COR-L47 (cell line): ENCODE measurements at places on chromosomes 5 and 9.

- no peak for DNase-seq
Measured at GRCh38 chr5:121152411-121152810, 688.3 kb downstream of the PRR16 start.

- no peak for DNase-seq
Measured at GRCh38 chr5:35679357-35679756, 61.7 kb downstream of the SPEF2 start.

DNA sequence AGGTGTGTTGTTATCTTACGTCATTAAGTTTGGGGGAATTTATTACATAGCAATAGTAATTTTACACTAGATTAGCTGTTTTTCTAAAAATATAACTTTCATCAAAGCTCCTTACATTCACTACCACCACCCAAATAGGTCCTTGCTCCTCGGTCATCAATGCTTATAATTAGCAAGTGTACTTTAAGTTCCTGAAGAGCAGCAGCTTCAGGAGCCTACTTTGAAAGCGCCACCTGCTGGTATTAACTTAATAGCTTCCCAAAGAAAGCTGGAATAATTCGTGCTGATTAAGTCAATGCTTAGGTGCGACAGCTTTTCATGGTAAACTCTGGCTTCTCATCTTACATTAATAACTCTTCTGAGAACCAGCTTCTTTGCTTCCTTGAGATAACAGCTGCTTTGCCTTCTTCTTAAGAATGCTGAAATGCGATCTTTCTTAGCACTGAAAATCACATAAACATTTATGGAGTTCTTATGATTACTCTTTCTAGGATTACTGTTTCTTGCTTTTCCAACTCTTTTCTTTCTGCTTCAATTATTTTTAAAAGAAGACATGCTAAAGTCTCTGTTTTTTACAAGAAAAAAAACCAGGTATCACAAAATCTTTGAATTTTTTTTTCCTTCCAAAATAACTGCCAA lies 10.0 kb upstream of the C5 start:
- peak; percentile 69 for DNase-seq

- DNase-seq, result no peak
Measured at GRCh38 chr5:94705427-94705826, 87.0 kb downstream of the SLF1 start.

DNA sequence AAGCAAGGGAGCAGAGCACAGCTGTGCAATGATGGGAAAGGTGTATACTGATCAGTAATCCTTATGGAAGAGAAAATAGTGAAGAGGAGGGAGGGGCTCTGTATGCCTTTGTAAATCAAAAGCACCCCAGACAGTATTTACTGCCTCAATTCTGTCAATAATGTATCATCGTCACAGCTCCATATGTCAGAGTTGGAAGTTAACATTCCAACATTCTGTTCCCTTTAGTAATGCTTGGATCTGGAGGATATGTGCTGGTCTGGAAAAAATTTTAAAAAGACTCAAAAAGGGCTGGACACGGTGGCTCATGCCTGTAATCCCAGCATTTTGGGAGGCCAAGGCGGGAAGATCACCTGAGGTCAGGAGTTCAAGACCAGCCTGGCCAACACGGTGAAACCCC lies 310.4 kb downstream of the ACTL7B start:
- no peak for DNase-seq

- no peak for DNase-seq
Measured at GRCh38 chr9:134693011-134693410, 51.4 kb downstream of the COL5A1 start.

DNA sequence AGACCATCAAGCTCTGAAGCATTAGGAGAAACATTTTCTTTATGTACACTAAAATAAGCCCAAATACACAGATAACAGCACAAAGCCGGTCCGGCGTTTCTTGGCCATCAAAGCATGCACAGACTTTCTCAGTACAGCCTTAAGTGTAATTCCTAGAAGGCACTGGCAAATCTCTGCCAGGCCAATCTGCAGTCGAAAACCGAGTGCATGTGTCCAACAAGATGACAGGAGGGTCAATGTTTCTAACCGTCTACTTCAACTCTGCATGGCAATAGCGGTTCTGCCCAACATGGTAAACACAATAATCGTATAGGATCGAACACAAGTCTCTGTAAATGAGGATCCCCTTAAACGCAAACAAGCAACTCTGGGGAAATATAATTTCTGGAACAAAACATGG lies 1.1 kb downstream of the ARL15 start:
- no peak for DNase-seq

DNA sequence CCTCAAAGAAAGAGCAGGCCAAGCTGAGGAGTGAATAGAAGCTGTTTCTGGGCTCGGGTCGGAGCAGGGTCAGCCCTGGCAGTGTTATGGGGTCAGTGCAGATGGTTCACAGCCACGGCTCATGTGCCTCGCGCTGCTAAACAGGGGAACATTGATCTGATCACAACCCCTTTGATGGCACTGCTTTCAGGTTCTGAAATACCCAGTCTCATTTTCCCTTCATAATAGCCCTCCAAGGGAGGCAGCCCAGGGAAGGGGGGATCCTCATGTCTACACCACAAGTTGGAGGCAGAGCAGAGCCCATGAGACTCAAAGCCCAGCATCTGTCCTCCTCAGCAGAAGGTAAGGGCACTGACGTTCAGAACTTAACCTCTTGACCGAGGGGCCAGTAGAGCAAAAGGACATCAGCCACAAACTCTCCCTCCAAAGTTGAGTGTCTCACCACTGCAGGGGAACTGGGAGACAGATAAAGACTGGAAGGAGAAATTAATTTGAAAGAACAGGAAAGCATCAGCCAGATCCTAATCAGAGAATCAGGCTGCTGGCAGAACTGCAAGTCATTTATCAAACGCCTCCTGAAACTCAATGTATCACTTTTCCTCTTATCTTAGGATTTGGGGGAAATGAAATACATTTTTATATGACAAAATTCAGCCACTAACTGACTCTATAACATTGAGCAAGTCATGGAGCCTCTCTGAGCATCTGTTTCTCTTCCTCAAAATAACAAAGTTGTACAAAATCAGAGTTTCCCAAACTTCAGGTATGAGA lies 110.6 kb downstream of the SH3TC2 start:
- no peak for DNase-seq

- no peak for DNase-seq
Measured at GRCh38 chr9:95788021-95788420, 87.5 kb upstream of the ERCC6L2 start.

DNA sequence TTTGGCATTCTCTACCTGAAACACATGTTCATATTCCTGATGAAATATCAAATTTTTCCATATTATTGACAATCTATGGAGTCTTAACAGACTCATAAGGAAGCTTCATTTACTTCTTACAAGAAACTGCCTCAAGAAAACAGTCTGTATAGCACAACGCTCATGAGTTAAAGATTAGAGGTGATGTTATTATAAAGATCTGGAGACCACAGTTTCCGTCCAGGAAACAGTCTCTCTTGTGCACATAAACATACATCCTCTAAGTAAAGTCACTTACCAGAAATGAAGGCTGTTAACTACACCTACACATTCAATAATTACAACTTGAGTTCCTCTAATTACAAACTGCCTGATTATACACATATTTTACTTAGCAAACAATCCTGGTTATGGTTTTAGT lies 86.9 kb downstream of the RAPGEF6 start:
- DNase-seq, result no peak

DNA sequence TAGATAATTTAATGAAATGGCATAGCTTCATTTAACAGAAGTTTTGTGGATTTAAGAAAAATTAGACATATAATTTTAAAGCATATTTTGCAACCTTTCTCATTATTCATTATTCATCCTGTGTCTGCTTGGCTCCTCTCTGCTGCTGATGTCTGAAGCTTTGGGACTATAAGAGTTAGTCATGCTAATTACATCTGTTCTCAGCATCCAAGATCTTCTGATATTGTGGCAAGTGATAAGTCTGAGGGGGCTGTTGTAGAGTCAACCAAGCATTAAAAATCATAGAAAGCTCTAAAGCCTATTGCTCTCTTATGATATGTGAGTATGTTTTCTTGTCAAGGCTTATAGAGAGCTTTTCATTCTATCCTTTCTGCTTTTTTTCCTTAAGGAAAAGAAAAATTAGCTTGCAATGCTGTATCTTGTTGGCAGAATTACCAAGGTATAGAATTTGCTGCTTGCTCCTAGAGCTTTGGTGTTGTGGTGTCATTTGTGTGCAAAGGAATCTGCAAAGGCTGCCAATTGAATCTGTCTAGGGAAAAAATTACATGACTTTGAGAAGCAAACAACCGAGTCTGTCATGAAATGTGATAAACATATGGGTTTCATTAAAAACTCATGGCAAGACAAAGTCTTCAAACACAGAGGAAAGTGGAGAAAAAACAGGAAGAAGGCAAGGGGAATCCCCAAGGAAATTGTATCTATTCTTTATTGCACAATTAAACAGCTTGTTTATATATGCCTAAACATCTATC lies 156.1 kb upstream of the DAB2 start:
- DNase-seq, result no peak

- DNase-seq, result no peak
Measured at GRCh38 chr9:6896562-6896961, 138.8 kb downstream of the KDM4C start.

- no peak for DNase-seq
Measured at GRCh38 chr5:86461169-86461956, 156.4 kb upstream of the COX7C start.

- no peak for DNase-seq
Measured at GRCh38 chr9:136090768-136091581, 4.1 kb downstream of the NACC2 start.

DNA sequence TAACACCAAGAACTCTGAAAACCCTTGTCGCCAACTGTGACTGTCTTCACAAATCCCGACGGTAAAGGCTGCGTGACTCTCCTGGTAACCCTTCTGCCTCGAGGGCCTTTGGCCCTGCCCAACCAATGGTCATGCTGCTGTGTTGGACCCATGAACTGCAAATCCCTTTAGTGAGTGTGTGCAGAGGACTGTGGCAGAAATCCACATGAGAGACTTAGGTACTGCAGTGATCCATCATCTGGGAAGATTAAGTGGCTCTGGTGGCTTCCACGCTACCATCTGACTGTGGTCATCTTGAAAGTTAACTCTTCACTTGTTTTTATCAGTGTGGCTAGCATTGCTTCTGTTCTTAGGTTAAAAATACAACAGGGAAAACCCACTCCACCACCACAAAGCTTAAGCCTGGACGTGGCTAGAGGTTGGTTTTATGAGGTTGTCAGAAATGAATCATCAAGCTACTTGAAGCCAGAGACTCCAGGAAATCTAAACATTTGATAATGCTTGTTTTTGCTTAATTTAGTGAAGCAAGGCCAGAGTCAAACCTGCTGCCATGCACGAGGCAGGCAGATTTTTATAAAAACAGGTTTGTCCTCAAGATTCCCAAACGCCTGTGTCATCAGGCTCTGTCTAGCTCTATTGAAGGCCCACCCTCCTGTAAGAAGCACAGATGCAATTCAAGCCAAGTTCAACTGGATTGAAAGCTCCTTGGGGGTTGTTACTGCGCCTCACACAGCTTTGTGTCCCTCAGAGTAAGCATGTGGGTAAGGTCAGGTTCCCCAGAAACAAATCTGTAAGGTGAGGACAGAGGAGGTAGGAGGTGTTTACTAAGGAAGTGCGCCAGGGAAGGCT lies 52.7 kb upstream of the ERCC6L2 start:
- no peak for DNase-seq

GRCh38 chr5:43335681-43336080 lies 22.5 kb upstream of the HMGCS1 start:
- no peak for DNase-seq

DNA sequence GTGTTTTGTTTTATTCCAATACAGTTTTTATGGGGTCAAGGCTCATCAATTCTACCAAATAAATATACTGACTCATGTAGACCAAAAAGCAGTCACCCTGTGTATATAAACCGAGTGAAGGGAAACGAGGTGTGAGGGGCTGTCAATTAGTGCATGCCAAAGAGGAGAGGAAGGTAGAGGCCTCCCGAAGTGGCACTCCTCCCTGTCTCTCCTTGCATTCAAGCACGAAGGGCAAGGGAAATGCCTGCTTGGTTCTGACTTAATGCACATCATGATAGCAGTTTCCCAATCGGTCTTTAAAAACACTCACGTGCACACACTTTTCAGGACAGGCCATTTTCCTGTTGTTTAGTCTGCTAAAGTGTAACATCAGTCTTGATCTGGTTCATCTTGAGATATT lies 125.6 kb upstream of the SLCO6A1 start:
- DNase-seq, result no peak

- no peak for DNase-seq
Measured at GRCh38 chr9:124291801-124292396, 34.1 kb downstream of the NEK6 start.

- DNase-seq, result no peak
Measured at GRCh38 chr9:73011181-73011750, 58.4 kb upstream of the ALDH1A1 start.
